Temporal lobe (tissue), 4 donors: ENCODE measurements at places on chromosomes 4 and X. TPM values are rescaled to one million over a fixed set of nuclear protein-coding genes. Genes with fewer than 3 reads are reported as not detected.

CXCL1 gene
- 1.5 TPM for total RNA-seq

SLC2A9 gene
- 1.7 TPM for total RNA-seq

SRPX gene
- 2.0 TPM for total RNA-seq

MTMR8 gene
- total RNA-seq, result 3.2 TPM

SYTL4 gene
- 2.2 TPM for total RNA-seq
